ENCODE measurements at places on chromosomes 5 and 9.

GRCh38 chr5:60010328-60010727, 116.8 kb upstream of the PDE4D start:
- no peak for DNase-seq

DNA sequence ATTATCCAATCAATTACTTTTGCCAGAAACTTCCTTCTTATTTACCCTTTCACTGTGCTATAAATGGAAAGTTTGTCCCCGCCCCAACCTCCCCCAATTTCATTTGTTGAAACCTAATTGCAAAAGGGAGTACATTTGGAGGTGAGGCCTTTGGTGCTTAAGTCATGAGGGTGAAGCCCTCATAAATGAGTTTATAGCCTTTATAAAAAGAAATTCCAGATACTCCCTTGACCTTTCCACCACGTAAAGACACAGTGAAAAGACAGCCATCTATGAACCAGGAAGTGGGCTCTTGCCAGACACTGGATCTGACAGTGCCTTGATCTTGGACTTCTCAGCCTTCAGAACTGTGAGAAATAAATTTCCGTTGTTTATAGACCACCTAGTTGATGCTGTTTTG, 82.3 kb downstream of the NUDT12 start:
- DNase-seq: no peak

- DNase-seq: no peak
Observed at GRCh38 chr5:89228355-89228754, 345.4 kb upstream of the MEF2C start.

- DNase-seq: no peak
Observed at GRCh38 chr9:37053684-37054362, 19.8 kb upstream of the PAX5 start.

DNA sequence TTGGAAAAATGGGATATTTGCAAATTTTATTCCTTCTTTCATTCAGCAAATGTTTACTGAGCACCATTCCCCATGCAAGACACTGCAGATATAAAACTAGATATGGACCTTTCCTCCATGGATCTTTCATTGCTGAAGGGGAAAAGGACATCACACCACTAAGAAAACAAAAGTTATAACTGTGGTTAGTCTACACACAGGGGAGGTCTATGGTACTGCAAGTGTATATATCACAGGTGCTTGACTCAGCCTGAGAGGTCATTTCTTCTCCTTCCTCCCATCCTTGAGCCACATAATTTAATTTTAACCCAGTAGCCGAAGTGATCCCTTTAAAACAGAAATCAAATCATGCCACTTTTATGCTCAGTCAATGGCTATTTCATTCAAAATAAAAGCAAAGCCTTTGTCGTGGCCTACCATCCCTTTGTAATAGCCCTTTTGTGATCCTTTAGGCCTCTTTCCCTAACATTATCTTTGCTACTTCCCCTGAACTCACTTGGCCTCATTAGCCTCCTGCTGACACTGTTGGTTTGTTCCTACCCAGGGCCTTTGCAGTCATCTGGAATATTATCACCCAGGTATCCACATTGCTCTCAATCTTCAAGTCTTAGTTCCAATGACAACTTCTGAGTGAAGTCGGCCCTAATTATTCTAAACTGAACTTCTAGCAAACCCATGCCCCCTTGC, 213.2 kb downstream of the GABRB2 start:
- no peak for DNase-seq

DNA sequence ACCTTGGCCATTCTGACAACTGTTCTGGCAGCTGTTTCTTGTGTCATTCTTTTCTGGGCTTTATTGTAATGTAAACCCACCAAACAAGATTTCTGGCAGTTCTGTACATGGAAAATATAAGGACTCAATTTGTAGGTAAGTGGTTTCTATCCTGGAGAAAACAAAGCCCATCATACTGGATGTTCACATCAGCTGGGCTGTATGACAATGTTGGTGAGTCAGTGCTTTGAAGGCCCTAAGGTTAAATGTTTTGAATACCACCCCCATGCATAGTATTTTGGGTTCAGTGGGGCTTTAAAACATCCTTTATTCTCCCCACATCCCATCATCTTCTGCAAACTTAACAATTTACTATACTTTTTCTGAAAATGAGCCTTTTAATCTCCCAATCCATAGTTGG, 52.5 kb downstream of the SH3GL2 start:
- no peak for DNase-seq

DNA sequence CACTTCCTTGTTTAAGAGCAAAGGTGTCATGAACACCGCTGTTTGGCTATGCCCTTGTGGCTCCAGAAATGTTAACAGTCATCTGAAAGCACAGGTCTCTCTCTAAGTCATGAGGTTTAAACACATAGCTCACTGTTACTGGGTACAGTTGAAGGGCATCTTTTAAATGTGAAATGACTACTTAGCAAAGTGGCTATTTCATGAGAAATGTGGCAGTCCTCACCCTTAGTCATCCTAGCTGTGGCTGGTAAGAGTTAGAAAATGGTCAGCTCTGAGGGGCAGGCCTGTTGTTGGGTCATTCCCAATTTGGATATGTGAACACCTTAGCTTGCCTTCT, 24.2 kb upstream of the TMEM171 start:
- no peak for DNase-seq

DNA sequence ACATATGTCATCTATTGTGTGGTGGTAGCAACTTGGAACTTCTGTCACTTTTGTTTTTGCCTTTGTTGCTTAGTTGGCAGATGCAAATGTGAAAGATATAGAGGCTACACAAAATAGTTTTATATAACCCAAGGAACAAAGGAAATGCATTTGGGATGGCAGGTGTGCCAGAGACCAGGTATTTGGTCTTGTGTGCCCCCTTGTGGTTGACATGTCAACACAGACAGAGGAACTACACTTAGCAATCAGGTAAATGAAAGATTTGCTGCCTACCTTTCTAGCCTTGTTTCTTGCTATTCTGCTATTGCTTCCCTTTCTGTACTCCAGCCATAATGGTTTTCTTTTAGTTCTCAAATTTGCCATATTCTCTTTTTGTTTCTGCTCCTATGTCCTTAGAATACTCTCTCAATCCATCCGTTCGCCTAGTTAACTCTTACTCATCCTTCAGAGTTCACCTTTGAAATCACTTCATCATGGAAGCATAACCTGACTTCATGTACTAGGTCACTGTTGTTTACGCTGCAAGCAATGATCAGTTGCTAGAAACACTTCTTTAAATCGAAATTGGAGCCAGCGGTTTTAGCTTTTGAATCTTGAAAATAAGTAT, 119.5 kb downstream of the TRPM3 start:
- DNase-seq: peak; percentile 23

GRCh38 chr5:4945296-4945695, 194.8 kb upstream of the ADAMTS16 start:
- DNase-seq: no peak

DNA sequence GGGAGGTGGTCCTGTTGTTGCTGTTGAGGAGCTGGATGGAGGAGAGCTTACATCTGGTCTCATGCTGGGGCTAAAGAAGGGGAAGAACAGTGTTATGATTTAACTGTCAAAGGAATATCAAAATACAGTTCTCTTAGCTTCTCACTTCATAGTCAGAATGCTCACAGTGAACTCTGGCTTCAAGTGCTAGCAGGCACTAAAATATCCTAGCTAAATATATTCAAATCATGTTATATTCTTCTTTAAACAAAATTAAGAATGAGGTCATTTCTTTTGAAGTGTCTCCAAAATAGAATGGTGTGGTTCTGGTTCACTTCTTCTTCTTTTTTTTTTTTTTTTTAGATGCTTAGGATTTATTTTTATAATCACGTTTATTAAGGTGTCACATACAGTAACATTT, 89.4 kb downstream of the NR3C1 start:
- DNase-seq: no peak

- no peak for DNase-seq
Observed at GRCh38 chr5:55416306-55416705, 108.5 kb downstream of the MTREX start.

- DNase-seq: peak; percentile 79
Observed at GRCh38 chr9:91376239-91376638, 14.5 kb upstream of the AUH start.

GRCh38 chr5:88952344-88952743, 69.4 kb upstream of the MEF2C start:
- DNase-seq: no peak

- DNase-seq: no peak
Observed at GRCh38 chr5:136446565-136446964, 81.2 kb upstream of the TRPC7 start.

DNA sequence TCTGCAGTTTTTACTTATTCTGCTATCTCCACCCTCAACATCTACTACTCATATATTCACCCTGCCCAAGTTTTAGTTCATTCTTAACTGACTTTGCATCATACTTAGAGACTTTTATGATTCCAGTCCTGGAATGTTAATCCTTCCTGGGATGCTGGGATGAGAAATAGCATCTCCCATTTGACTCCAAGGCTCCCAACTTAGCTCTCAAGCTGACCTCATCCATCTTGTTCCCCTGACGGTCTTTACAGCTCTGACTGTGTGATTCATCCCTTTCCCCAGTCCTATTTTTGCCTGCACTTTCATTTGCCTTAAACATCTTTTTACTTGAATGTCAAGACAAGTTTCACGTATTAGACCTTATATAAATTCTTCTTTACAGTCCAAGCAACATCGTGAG, 297.8 kb downstream of the EPB41L4A start:
- DNase-seq: peak; percentile 29

DNA sequence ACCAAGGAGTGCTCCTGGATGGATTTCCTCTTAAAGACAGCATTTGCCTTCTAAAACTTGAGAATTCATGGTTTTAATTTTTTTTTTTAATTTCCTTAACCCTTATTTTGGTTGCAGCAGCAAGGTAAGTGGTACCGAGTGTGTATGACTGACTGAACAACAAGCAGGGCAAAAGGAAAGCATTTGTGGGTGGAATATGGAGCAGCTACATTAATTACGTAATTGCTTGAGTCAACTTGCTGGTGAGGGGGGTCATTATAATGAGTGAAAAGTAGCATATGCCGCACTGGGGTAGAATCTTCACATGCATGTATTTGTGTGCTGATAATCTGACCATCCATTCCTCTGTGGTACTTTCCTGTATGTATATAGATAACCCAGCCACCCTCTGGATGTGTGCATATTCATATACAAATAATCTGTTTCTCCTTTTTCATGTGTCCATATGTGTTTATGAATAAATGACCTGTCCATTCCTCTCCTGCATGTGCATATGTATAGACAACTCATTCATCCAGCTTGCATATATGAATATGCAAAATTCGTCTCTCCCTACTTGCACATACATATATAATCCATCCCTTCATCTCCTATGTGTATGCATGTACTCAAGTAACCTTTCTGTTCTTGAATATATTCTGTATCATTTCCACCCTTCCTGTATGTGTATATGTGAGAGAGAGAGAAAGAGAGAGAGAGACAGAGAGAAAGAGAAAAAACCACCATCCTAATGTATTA, 147.5 kb upstream of the RUSC2 start:
- DNase-seq: peak; percentile 50

DNA sequence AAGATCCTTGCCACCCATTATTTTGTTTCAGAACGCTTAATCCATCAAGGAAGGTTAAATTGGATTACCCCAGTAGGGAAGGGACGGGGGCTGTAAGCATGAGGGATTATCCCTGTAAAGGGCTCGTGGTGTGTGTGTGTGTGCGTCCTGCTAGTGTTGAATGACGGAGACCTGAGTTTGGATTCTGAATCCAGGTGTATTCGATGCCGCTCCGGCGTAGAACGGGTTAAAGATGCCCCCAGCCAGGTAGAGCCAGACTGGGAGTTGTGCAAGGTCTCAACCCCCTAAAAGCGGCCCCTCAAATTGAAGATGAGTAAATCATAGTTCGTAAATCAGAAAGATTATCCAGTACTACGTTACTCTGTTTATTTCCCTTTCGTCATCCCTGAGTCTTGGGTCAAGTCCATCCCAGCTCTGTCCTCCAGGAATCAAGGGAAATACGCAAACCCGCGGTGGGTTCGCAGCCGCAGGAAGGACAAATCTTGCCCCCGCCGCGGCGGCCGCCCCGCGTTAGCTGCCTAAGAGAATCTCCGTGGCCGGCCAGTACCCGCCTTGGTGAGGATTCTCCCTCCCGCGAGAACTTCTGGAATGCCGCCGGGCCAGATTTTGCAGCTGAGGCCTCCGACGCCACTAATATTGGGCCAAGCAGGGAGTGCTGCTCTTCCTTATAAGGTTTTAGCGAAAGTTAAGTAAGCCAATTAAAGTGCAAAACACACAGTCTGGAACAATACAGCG, 586 bp upstream of the MTAP start:
- DNase-seq: peak; percentile 88

DNA sequence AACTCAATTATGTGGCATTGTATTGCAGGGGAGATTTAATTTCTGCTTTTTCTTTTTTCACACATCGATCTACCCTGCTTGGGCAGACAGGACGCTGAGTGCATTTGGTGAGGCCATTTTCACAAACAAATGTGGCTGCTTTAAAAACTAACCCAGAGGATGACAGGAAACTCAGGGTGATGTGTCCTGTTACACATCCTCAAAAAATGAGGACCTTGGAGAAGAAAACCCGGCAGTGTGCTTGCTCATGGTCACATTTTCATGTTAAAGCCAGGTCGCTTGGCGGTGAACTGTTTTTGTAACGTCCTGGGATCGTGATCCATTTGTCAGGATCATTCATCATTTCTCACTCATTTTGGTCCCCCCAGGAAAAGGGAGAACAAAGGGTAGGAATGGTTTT, 478.3 kb upstream of the ADAMTS16 start:
- no peak for DNase-seq

DNA sequence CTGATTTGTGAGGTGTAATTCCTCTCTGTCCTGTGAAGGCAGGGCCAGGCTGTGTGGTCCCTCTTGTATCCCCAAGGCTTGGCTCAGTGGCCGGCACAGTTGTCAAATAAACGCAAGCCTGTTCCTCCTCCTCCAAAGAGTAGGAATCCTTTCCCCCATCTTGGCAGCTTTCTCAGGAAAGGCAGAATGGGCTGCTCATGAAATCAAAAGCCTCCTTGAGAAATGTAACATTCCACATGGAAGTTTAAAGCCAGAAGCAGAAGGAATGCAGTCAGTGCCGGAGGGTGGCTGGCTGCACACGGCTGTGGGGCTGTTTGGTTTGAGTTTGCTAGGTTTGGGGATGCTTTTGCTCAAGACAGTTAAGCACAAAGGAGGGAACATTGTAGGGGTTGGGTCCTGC, 34.5 kb upstream of the MED10 start:
- DNase-seq: peak; percentile 28

GRCh38 chr5:78545406-78545805, 103.2 kb downstream of the LHFPL2 start:
- DNase-seq: no peak

GRCh38 chr9:87465816-87466215, 31.9 kb upstream of the DAPK1 start:
- DNase-seq: no peak

GRCh38 chr5:86974955-86975354, 292.7 kb upstream of the RASA1 start:
- peak; percentile 80 for DNase-seq
